ENCODE measurements at places on chromosomes 4 and X.
A peak's percentile ranks its signal among the peaks of the same experiment; 100 is the strongest.

- DNase-seq = no peak
These were observed 80.8 kb upstream of the FAM9C start for GRCh38 chrX:13125188-13125587.

GRCh38 chrX:118329175-118329574 lies 16.7 kb upstream of the WDR44 start:
- no peak for DNase-seq

DNA sequence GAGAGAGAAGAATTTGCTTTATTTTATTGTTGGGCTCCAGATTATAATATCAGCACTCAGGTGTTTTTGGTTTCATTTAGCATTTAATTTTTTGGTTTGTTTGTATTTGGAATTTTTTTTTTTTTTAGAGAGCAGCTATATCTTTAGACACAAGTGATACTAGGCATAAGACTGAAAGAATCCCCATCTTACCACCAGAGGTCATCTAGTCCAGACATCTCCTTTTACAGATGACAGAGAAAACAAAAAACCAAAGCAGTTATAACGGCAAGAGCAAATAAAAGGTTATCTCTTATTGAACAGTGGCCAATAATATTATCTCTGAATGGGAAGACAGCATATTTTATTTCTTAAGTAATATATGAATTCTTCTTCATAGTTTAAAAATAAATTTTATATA lies 22.8 kb downstream of the USP38 start:
- DNase-seq = no peak

DNA sequence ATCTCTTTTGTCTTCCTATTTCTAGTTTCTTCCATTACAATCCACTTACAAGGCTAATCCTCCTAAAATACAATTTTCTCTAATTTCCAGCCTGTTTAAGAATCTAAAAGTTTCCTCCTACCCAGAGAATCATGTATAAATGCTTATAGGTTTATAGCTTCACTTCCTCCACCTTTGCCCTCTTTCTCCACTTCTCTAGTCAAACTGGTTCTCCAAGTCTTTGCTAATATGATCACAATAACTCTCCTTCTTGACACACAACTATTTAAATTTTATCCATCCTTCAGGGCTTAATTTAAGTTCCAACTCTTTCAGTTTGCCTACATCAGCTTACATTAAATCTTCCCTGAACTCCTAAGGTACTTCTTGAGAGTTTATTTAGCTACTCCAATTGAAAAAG lies 69.2 kb downstream of the RPS6KA6 start:
- DNase-seq = no peak

GRCh38 chr4:20356565-20356964 lies 104.9 kb downstream of the SLIT2 start:
- peak; percentile 29 for DNase-seq

DNA sequence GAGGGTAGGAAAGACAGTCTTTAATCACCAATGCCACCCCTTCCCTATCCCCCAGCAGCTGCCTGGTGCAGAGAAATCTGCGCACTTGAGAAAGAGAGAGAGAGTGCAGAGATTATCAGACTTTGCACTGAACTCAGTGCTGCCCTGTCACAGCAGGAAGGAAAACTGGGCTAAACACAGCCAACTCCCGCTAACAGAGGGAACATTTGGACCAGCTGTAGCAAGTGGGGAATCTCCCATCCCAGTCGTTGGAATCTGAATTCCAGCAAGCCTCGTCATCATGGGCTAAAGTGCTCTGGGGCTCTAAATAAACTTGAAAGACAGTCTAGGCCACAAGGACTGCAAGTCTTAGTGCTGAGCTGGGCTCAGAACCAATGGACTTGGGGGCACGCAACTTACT lies 168.7 kb downstream of the DLG3 start:
- no peak for DNase-seq

DNA sequence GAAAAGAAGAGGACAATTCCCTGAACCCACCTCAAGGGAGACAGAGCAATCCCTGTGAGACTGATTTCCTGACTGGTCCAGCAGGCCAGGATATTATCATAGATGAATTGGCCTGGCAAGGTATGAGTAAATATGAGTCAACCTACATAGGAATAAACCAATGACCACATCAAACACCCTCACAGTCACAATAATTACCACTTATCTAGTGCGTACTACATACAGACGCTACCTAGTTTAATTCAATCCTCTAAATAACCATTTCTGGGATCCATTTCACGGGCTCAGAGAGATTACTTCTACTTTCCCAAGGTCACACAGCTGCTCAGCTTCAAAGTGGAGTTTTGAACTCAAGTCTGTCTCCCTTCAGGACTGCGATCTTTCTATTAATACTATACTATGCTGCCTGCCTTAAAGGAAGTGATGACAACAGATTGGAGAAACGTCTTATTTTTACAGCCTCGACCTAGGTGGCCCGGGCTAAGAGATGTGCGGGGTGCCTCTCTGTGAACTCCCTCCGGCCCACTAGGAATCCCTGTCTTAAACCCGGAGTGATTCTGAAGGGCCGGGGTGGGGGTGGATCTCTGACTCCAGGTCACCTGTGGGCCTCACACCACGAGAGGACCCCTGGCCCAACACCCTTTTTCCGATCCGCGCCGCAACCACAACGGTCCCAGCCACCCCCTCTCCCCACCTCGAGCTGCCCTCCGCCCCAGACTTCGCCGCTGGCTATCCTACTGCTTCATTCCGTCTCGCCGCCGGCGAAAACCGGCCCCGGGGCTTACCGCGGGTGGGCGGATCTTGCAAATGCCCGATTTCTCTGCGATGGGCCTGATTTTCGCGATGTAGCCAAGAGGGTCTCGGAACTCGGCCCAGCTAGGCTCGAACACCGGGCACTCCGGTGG lies 800 bp downstream of the KDM5C start:
- no peak for DNase-seq

GRCh38 chr4:122830426-122831095 lies 3.9 kb downstream of the FGF2 start:
- DNase-seq = no peak

GRCh38 chr4:154562697-154563254 lies at the start of gene FGB:
FGB (plus strand) TSS chr4:154563011; CDS start chr4:154563019, 8 bp downstream.
- DNase-seq = no peak

DNA sequence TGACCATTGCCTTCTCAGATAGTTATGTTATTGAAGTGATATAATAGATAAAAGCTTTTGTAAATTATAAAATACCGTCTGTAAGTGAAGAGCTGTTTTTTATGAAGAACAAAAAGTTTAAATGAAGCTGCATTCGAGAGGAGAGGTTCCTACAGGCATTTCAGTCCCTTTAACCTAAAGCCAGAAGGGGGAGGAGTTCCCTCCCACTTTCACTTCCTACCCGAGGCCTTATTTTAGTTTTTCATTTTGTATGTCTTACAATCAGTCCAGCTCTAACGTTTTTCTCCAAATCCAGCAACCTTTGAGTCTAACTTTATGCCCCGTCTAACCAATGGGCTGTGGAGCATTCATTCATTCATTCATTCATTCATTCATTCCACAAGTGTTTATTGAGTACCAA lies 16.5 kb upstream of the SOX3 start:
- DNase-seq = no peak

GRCh38 chrX:2435465-2435864 lies 65.3 kb downstream of the DHRSX start:
- no peak for DNase-seq

DNA sequence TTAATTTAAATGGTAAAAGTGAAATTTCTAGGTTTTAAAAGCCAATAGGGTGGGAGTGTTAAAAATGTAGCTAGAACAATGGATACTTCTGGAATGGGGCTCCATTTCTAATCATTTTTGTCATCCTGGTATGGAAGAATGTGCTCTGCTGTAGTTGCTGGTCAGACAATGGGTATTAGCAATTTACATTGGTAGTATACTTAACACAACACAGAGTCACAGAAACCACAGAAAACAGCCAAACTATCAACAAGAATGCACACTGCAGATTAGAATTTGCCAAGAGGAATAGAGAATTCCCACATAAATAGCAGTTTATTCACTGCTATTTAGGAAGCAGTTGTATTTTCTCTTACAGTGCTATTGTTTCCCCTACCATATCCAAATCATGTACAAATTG lies 319.6 kb downstream of the PPP3CA start:
- no peak for DNase-seq

- DNase-seq = no peak
These were observed 411 bp upstream of the GPRASP1 start for GRCh38 chrX:102650903-102651241.

GRCh38 chr4:24395937-24396336 lies 188.4 kb downstream of the DHX15 start:
- no peak for DNase-seq

DNA sequence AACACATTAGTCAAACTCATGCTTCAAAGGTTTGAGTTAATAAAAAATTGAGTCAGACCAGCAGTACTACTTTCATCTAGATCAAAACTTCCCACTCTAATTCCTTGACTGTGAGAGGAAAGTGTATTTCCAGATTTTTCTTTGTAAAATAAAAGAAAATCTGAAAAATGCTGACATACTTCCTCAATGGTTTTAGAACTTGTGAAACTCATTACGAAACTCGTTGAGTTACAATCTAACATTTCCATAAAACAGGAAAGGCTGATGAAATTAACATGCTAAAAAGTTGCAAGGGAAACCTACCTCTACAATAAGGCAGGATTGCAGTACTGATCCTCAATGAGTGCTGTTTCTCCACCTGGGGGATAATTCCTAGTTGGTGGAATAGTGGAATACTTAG lies 217.8 kb upstream of the HCCS start:
- no peak for DNase-seq

GRCh38 chrX:347351-348117 lies 28.9 kb upstream of the GTPBP6 start:
- DNase-seq = no peak

- no peak for DNase-seq
These were observed 959 bp downstream of the BRS3 start for GRCh38 chrX:136488706-136489105.

- DNase-seq = no peak
These were observed 71.2 kb downstream of the SNX25 start for GRCh38 chr4:185280608-185281007.

- no peak for DNase-seq
These were observed 74.4 kb upstream of the IRF2 start for GRCh38 chr4:184548648-184549341.

- no peak for DNase-seq
These were observed 53.5 kb downstream of the SMAD1 start for GRCh38 chr4:145535202-145535601.

DNA sequence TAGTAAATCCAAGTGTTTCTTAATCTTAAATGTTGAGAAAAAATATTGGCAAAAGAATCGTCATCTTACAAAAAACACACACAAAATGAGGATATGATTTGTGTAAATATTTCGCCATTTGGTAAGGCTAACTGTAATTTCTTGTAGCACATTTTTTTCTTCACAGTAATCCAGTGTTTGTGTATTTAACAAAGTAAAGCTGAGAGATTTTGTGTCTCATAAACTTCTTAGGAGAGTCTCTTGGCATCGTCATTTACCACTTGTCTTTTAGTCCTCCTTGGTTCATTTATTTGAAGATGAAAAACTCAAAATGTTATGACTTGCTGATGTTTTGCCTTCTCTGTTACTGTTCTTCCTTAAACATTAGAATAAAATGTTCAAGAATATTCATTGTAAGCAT lies 326.7 kb upstream of the PITX2 start:
- DNase-seq = no peak

- DNase-seq = no peak
These were observed 50.8 kb downstream of the SMIM14 start for GRCh38 chr4:39587881-39588280.

- DNase-seq = no peak
These were observed 2.9 kb upstream of the AGA start for GRCh38 chr4:177444911-177445736.

All from substantia nigra (tissue), 51 donors.